Osteocyte (in vitro differentiated cells): ENCODE measurements at places on chromosomes 6 and 20. TPM values are rescaled to one million over a fixed set of nuclear protein-coding genes. Genes with fewer than 3 reads are reported as not detected.

GRCh38 chr6:138086573-138087196 lies 20.5 kb downstream of the PERP start:
- peak overlapping the region; percentile 21 for H3K27ac ChIP-seq
- no peak overlapping the region for H3K4me3 ChIP-seq
- no peaks in the 10 kb centered on the region for H3K27me3 ChIP-seq
- no peak for DNase-seq
- peaks cover 9% of the 10 kb centered on the region for H3K36me3 ChIP-seq

- no peak overlapping the region for H3K4me3 ChIP-seq
- no peak overlapping the region for H3K27ac ChIP-seq
- H3K27me3 ChIP-seq, result no peaks in the 10 kb centered on the region
- H3K4me1 ChIP-seq, result no peaks in the 10 kb centered on the region
- DNase-seq, result no peak
These were observed 116.9 kb upstream of the FLRT3 start for GRCh38 chr20:14454296-14454695.

DNA sequence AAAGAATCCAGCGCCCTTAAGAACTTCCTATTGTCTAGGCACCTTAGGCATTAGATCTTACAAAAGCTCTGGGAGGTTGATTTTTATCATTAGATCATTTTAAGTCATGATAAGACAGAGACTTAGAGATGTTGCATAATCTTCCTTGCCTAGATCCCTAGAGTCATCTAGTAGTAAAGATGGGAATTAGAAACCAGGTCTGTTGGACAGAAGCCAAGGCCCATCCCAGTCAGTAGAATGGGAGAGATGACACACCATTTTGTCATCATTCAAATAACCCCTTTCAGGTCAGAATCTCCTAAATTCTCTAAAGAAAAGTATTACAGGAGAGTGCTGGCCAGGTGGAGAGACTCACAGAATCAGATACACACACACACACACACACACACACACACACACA lies 579.1 kb downstream of the BMP2 start:
- H3K27me3 ChIP-seq, result no peaks in the 10 kb centered on the region

DNA sequence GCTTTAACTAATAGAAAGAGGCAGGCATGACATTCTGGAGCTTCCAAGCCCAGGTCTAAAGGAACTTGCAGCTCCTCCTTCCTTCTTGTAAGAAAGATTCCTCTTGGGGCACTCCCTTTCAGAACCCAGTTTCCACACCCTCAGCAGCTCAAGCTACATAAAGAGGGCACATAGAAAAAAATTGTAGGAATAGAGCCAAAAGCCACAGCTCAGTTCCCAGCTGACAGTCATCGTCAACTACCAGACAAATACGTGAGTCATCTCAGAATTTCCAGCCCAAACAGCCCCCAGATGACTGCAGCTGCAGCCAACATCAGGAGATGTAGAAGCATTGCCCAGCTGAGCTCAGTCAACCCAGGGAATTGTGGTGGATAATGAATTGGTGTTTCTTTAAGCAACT lies 349.8 kb upstream of the ARID1B start:
- peaks cover 48% of the 10 kb centered on the region for H3K4me1 ChIP-seq
- peaks cover 2% of the 10 kb centered on the region for H3K36me3 ChIP-seq
- peak overlapping the region; percentile 5 for H3K4me3 ChIP-seq
- no peak for DNase-seq
- H3K27ac ChIP-seq, result peak overlapping the region; percentile 93
- no peaks in the 10 kb centered on the region for H3K27me3 ChIP-seq

GRCh38 chr6:107677399-107677798 lies 146.7 kb downstream of the SCML4 start:
- no peaks in the 10 kb centered on the region for H3K27me3 ChIP-seq
- no peak overlapping the region for H3K4me3 ChIP-seq
- DNase-seq, result no peak
- peaks cover 3% of the 10 kb centered on the region for H3K4me1 ChIP-seq
- no peak overlapping the region for H3K27ac ChIP-seq

GRCh38 chr20:32456869-32457478 lies 98.8 kb downstream of the ASXL1 start:
- peaks cover 16% of the 10 kb centered on the region for H3K36me3 ChIP-seq
- no peak overlapping the region for H3K27ac ChIP-seq
- H3K27me3 ChIP-seq, result no peaks in the 10 kb centered on the region
- peak overlapping the region; percentile 65 for H3K4me3 ChIP-seq
- H3K4me1 ChIP-seq, result peaks cover 15% of the 10 kb centered on the region

- peak overlapping the region; percentile 85 for H3K4me3 ChIP-seq
- no peaks in the 10 kb centered on the region for H3K27me3 ChIP-seq
- H3K27ac ChIP-seq, result peak overlapping the region; percentile 91
- H3K4me1 ChIP-seq, result peaks cover 27% of the 10 kb centered on the region
- DNase-seq, result no peak
These were observed 754 bp downstream of the HDDC2 start for GRCh38 chr6:125300992-125301434.

The PTCHD4 gene
- 0.91 and 1.3 TPM in 2 replicates for total RNA-seq

The PDE7B gene
- total RNA-seq, result 3.4 and 3.9 TPM in 2 replicates

The HLA-DRB5 gene
- not detected in 2 replicates for total RNA-seq
